Coronary artery (tissue), 2 donors: ENCODE measurements at places on chromosomes 16 and 17.
A peak's percentile ranks its signal among the peaks of the same experiment; 100 is the strongest.

- no peak for DNase-seq
Observed at GRCh38 chr16:87012954-87013938, 303.9 kb downstream of the C16orf95 start.

DNA sequence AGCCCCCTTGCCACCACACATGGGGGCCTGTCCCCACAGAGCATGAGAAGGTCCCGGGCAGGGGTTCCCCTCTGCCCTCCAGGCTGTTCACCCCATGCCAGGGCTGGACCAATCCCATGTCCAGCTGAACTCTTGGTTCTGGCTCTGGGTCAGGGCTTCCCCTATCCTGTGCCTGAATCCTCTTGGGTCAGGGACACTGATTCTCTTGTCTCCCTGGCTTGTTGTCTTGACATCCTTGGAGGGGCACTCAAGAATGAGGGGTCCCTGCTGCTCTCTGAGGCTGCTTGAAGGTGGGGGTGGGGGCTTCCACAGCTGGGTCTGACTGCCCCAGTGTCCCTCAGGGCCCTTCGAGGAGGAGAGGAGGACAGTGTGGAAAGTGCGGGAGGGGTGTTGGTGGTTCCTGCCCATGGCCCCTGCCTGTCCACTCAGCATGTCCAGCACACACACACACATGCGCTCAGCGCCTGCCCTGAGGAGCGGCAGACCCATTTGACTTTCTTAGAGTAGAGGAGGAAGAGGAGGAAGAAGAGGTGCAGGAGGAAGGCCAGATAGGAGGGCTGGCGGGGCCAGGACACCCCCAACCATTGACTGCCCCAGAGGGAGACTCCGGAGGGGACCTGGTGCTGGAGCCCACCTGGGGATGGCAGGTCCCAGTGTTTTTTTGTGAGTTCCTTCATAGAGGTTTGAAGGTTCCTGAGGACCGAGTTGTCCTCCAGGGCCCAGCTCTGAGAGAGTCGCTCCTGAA, 47.0 kb downstream of the TNFRSF13B start:
- peak; percentile 64 for DNase-seq

- no peak for DNase-seq
Observed at GRCh38 chr16:20899071-20899470, 1.1 kb downstream of the DCUN1D3 start.

GRCh38 chr16:58120234-58120633, 8.9 kb downstream of the CFAP20 start:
- DNase-seq = no peak

GRCh38 chr16:397135-397661, at the start of gene NME4:
Gene NME4, plus strand, starts transcription at chr16:397199. Its CDS starts 24 bp downstream, at chr16:397223.
- no peak for DNase-seq

- no peak for DNase-seq
Observed at GRCh38 chr16:88703486-88704309, 2.5 kb downstream of the RNF166 start.

DNA sequence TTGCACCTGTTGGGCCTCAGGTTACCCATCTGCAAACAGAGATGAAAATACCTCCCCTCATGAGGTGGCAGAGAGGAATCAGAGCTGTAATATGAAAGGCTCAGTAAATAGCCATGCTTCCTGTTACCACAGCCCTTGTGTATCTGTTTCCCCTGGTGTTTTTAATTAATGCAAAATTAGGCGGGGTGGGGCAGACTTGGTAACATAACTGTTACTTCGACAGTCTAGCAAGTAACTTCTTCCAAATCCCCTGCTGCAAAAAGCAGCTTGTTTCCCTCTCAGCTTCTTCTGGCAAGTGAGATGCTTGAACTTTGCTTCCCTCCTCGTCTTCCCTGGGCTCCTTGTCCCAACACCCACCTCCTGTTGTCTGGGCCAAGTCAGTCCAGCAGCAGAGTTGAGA, 381.5 kb downstream of the CPPED1 start:
- DNase-seq = no peak

- peak; percentile 76 for DNase-seq
Observed at GRCh38 chr16:55832773-55833691, at the start of gene CES1. Gene CES1, minus strand, starts transcription at chr16:55833096. Its CDS starts 41 bp downstream, at chr16:55833055.

DNA sequence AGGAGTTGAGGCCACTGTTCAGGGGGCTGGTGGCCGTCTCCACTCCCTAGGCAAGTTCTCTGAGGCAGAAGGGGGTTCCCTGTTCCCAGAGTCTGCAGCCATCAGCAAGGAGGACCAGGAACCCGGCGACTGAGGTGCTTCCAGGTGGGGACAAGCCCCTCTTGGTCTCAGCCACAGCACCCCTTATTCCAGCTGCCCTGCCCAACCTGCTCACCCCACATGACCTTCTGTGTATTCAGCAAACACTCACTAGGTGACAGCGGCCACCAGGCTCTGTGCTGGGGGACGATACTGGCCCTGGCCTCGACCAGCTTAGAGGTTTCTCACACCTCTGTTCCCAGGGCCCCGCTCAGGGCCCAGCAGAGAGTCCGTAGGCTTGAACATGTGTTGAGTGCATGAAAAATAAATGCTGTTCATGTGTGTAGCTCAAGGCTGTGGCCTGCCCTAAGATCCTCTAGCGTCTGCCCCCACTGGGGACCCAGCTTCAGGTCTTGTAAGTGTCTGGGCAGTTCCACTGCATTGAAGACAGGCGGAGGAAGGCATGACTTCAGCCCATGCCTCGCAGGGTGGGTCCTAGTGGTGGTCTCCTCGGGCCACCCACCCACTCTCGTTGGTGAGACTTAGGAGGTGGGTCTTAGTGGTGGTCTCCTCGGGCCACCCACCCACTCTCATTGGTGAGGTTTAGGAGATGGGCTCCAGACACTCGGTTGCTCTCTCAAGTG, 44.2 kb downstream of the NT5M start:
- DNase-seq = peak; percentile 69

- no peak for DNase-seq
Observed at GRCh38 chr16:3609895-3610697, 1.3 kb downstream of the SLX4 start.

GRCh38 chr17:14052886-14053615, 16.3 kb upstream of the COX10 start:
- DNase-seq = no peak

DNA sequence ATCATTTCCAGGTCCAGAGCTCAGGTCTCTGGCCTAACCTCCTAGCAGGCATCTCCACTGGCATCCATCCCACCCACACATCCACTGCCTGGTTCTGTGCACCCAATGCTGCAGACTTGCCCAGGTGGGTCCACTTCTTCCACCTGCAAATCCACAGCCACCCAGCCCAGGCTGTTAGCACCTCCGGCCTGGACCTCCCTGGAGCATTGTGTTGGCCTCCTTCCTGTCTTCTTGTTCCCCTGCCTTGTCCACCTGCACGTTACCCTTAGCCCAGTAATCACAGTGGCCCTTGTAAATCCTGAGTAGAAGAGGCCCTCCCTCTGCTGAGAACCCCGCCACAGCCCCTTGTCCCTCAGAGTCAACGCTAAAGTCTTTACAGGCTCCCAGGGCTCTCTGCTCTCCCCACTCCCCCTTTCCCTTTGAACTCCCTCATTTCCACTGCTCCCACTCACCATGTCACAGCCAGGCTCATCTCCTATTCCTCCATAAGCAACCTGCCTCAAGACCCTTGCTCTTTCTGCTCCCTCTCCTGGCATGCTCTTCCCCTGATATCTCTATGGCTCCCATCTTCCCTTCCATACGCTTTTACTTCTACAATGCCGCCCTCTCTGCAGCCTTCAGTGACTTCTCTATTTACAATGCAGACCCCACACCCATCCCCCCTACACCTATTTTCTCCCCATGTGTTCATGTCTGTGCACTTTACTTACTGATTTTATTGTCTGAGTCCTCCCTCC, 288.8 kb downstream of the FOXL1 start:
- no peak for DNase-seq

GRCh38 chr17:33328129-33328528, 35.0 kb upstream of the ASIC2 start:
- no peak for DNase-seq

DNA sequence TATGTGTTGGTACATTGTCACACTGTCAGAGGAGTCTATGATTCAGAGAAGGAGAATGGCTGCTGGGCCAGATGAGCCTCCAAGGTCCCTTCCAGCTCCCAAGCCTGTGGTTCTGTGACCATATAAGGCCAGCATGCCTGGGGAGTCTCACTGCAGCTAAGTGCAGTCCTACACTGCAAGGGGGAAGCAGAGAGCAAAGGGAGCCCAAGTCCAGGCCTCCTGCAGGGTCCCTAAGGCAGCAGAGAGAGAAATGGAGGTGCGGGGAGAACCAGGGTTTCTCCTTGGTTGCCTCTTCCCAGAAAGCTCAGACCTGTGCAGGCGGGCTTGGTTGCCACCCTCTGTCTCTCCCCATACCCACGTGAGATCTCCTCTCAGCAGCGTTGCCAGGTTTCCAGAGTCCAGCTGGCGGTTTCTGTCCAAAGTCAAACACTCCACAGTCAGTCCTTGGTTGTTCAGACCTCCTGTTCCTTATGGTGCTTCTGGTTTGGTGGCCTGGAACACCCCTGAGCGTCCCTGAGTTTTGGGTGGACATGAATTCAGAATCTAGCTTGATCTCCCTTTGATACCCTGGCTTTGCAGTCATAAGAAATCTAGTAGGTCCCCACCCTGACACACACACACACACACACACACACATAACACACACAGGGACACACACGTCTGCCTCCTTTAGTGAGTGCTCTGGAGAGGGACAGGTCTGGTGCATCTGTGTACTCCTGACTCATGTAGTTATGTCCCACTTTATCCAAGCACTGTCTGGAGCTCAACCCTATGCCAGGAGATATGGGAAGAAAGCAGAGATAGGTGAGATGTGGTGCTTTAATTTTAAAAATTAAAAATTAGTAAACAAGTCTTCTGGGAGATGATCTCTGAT, 78.8 kb downstream of the GNAO1 start:
- DNase-seq = no peak

- peak; percentile 41 for DNase-seq
Observed at GRCh38 chr16:55703003-55704001, 47.5 kb downstream of the SLC6A2 start.

DNA sequence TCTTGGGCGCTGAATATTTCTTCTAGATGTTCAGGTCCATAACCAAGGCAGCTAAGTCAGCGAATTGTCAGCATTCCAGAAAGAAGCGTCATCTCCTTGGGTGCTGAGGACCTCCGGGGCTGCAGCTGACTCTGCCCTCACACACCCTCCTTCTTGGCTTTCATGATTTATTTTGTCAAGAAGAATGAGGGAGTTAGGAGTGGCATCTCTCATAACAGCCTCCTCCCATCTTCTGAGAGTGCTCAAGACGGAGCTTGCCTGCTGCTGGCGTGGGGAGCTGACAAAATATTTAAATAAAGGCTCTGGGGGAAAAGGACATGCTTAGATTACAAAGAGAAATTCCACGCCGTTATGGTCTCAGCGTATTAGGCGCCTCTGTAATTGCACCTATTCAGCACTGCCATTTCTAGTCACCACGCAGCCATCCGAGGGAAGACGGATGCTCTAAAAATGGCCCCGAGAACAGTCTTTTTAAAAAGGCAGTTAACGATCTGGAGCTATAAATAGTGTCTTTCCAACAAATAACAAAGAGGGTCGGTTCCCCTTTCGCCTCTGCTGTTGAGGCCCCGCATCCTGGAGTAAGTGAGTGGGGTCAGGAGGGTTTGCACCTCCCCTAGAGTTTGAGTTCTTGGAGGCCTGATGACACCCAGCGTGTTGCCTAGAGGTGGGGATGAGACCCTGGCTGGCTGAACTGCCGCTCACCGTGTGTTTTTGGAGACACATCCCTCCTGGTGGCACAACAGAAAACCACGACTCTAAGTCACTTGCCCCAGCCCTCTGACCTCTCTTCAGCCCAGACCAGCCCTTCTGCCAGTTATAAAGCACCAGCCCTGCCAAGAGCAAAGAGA, 187.0 kb downstream of the CCDC182 start:
- no peak for DNase-seq

DNA sequence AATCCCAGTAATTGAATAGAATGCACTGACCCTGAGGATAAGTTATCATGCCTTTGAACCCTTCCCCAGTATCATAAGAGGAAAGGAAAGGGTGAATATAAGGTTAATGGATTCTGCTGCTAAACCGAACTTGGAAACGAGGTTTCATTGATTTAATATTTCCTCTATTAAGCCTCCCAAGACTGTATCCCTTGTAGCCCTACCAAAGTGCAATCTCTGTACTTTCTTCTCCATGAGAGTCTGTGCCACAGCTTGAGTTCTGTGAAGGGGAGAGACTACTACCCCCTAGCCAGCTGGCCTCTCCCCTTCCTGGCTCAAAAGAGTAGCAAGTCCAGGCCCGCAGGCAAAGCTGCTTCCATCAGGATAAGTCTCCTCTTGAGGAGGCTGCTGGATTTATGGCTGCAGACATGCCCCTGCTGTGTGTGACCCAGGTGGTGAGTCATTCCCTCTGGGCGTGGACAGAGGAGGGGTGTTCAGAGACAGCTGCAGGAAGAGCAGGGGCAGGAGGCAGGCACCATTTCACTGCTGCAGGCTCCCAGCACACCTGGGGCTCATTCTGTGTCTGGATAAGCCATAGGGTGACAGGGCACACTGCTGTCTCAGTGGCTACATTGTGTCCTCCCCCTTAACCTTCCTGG, 58.4 kb downstream of the TOM1L2 start:
- DNase-seq = no peak

DNA sequence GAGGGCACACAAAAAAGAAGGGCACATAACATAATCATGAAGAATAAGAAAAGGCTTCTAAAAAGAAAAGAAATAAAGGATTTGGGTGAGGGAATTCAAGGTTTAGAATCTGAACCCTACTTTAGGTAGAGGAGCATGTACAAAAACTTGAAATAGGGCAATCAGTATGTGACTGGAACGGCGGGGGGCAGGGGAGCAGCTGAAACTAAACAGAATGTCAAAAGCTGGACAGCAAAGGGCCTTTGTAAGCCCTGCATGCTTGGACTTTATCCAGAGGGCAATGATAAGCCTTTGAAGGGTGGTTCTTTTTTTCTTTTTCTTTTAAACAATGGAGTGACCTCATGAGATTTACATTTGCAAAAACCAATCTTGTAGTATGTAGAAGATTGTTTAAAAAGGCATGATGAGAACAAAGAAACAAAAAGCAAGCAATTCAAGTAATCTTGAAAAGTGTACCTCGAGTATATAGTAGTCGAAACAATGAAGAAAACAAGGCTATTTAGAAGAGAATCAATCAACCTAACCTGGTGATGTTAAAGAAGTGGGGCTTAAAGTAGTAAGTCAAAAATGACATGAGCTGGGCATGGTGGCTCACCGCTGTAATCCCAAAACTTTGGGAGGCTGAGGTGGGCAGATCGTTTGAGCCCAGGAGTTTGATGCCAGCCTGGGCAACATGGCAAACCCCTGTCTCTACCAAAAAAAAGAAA, 46.7 kb upstream of the ANKFY1 start:
- DNase-seq = no peak

- DNase-seq = no peak
Observed at GRCh38 chr17:20184181-20184580, 175.0 kb downstream of the SPECC1 start.

DNA sequence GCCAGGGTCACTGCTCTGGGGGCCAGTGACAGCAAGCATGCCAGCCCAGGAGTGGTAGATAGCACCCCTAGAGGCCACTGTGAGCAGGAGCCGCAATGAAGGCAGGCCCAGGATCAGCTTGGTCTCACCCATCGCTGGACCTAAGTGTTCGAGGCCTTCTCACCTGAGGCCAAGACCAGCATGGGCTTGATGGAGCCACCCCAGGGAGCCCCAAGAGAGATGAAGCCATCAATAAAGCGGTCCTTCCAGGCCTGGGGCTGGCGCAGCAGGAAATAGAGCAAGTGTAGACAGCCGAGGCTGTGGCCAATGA, 1.8 kb downstream of the LCAT start:
- DNase-seq = no peak
